ENCODE measurements at places on chromosomes 16 and 17.

DNA sequence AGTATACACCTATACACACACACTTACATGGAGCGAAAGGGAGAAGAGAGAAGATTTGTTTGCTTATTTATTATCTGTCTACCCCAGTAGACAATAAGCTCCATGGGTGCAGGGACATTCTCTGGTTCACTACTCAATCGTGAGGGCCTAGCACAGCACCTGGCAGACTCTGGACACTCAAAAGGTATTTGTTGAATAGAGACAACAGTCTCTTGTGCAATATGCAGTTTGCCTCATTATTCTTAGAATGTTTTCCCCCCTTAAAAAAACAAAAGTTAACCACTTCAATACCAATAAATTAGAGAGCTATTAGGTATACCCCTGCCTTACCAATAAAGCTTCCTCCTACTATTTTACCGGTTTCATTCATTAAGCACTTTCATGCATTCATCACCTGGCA lies 2.0 kb downstream of the AKAP10 start:
- no peak for DNase-seq

- no peak for DNase-seq
These were observed 10.5 kb downstream of the EMC8 start for GRCh38 chr16:85788819-85789218.

DNA sequence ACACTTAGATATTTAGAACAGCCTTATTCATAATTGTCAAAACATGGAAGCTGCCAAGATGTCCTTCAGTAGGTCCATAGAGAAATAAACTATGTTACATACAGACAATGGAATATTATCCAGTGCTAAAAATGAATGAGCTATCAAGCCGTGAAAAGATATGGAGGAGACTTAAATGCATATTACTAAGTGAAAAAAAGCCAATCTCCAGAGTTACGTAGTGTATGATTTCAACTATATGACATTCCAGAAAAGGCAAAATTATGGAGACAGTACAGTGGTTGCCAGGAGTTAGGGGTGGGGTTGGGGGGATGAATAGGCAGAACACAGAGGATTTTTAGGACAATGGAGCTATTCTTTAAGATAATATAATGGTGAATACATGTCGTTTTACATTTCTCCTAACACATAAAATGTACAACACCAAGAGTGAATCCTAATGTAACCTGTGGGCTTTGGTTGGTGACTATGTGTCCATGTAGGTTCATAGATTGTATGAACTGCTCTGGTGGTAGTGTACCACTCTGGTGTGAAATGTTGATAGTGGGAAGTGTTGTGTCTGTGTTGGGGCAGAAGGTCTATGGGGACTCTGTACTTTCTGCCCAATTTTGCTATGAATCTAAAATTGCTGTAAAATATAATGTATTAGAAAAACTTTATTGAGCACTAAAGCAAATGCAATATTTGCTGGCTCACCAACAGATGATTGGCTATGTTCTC lies 122.6 kb downstream of the USP22 start:
- no peak for DNase-seq

GRCh38 chr16:3021449-3022207 lies 1.5 kb downstream of the TNFRSF12A start:
- DNase-seq, result peak; percentile 70

DNA sequence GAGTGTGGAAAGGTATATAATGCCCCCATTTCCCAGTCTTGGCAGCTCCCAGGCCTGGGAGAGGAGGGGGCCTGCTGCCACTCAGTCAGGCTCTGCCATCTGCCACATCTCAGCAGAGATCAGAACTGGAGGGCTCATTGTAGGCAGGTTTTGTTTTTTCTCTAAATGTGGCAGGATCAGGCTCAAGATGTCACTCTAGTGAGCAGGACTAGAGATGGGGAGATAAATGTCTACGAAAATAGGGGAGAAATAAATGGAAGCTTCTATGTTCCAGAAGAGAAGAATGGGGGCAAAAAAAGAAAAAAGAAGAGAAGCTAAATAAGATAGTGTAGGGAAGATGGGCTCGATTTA lies 13.9 kb downstream of the NXPH3 start:
- no peak for DNase-seq

DNA sequence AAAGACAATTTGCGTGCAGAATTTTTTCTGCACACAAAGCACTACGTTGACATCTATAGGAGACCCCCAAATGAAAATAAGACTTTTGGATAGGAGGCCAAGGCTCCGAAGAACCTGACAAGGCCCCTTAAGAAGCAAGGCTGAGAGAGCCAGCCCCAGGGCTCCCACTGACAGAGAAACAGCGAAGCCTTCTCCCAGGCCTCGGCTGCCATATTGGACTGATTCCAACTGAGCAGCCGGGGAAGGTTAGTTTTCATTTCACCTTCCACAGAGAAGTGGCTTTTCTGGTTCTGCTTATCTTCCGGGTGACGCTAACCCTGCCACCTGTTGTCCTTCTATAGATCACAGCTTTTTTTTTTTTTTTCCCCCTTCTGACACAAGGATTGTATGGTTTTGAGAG lies 356.7 kb downstream of the SOX9 start:
- DNase-seq, result no peak

GRCh38 chr17:83116783-83117555 lies 37.6 kb downstream of the METRNL start:
- DNase-seq, result no peak

- DNase-seq, result no peak
These were observed 27.6 kb upstream of the C1QTNF8 start for GRCh38 chr16:1123525-1124230.

GRCh38 chr16:57137566-57138273 lies 45.3 kb downstream of the CPNE2 start:
- no peak for DNase-seq

DNA sequence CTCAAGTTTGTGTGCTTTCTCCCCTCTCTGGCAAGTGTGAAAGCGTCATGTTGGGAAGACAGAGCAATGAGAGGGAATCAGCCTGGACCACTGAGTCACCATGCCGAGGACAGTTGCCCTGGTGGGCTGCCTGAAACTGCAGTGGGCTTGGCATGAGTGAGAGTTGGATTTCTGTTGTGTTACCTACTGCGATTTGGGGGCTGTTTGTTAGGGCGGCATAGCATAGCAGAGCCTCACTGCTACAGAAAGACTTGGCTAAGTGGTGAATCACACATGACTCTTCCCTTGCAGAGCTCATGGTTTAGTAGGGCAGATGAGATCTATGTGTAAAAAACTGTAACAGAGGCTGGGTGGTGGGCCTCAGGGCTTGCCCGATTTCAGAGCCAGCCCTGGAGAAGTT lies 324.6 kb downstream of the C16orf95 start:
- no peak for DNase-seq

GRCh38 chr16:19601083-19601976 lies 45.8 kb downstream of the VPS35L start:
- DNase-seq, result peak; percentile 60

DNA sequence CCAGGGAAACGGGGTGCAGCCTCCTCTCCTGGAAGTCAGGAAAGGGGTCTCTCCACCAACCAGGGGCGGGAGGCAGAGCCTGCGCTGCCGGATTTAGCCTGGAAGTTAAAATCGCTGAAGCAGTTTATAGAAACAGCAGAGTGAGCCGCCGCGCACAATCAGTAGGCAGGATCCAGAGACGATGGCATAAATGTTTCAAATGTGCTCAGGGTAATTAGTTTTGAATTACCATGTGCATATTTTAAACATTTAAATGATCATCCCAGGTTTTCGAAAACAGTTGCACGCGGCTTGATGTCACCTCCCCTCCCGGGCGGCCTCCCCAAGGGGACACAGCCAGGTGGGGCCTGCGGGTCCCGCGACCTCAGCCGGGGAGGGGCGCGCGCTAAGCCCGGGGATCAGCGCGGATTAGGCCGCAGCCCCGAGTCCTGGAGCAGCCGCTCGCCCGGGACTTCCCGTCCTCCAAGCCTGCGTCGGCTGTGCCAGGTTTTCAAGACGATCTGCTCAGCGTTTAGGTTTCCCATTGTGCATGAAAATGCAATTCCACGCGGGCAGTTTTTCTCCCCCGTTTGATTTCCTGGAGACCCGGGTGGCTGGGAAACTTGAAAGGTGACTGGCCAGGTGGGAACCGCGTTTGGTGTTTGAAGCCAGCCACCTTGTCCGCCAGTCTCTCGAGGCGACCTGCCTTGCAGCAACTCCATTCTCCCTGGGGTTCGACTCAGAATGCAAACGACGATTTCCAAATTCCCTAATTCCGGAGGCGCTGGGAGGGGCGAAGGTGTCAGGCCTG lies 78.3 kb downstream of the RPA1 start:
- DNase-seq, result peak; percentile 31

GRCh38 chr16:81582655-81583441 lies 138.2 kb downstream of the CMIP start:
- DNase-seq, result no peak

DNA sequence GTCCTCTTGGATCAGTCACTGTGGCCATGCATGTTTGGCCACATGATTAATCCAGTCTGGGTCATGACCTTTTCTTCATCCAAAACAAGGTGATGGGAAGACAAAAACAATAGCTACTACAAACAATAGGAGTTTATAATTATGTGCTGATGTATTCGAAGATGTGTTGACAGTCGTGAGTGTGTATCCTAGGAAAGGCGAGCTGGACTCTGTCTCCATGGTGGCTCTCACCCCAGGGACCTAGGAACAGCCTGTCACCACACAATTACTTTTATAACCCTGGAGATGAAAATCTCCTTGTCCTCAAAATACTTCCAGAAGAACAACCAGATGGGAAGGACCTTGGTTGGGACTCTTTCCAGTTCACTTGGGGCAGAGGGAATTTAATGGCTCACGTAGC lies 9.8 kb upstream of the PLK1 start:
- no peak for DNase-seq

DNA sequence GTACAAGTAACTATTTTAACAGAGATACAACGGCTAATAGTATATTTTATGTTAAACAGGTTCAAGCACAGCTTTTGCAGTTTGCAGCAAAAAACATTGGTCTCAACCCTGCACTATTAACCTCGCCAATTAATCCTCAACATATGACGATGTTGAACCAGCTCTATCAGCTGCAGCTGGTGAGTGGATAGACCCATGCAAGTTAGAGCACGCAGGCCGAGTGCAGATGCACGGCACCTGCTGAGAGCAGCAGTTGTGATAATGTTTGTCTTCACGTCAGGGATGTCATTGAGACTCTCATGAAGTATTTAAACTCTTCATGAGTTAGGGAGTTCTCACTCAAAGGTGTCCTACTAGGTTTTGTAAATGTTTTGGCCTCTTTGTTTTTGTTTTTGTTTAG lies 45.6 kb downstream of the TMC6 start:
- no peak for DNase-seq

- DNase-seq, result no peak
These were observed 28.1 kb downstream of the GRIN2C start for GRCh38 chr17:74831444-74832146.

- no peak for DNase-seq
These were observed 229.7 kb upstream of the RPL38 start for GRCh38 chr17:73973586-73974409.

- peak; percentile 7 for DNase-seq
These were observed 24.0 kb downstream of the TNRC6A start for GRCh38 chr16:24753437-24753836.

DNA sequence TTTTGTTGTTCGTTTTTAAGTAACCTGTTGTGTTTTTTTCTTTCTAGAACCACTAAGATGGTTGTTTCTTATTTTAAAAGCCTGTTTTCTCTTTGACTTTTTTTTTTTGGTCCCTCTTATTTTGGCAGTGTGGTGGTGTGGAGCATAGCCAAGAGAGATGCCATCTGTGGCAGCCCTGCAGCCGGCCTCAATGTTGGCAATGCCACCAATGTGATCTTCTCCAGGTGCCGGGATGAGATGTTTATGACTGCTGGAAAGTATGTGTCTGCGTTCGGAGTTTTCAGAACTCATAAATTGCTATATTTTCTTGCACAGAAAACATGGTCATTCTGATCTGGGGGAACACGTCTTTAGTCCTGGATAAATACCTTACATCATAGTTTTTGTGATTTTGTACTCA lies 17.6 kb downstream of the CFAP52 start:
- no peak for DNase-seq

DNA sequence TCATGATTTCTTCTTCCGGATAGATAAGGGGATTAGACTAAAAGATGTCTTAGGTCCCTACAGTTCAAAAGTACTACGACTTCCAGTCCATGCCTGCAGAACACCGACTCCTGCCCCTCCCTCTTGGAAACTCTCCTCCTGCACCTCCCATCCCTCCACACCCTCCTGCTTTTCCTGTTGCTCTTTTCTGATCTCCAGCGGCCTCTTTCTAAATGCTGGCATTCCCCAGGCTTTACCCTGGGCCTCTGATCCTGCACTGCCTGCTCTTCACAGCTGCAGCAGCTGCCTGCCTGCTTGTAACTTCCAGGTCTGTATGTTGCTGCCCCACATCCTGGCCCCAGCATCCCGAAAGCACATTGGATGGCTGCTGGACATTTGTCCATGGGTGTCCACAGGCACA lies 154.2 kb downstream of the KCNJ12 start:
- no peak for DNase-seq

DNA sequence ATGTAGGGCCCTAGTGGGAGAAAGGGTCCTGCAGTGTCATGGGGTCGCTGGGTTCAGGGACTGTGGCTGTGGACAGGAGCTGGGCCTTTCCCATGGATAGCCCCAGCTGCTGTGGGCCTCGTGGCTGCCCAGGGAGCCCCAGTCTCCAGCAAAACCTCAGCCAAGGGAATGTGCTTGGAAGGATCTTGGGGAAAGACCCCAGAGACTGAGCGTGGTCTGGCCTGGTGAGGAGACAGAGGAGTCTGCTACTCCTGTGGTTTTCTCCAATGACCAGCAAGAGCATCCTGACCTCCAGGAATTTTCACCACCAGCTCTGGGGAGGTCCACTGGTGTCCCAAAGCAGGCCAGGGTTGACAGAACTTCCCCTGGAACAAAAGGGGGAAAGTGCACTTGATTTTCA lies 42.3 kb downstream of the RNF112 start:
- DNase-seq, result no peak

- DNase-seq, result no peak
These were observed 38.1 kb downstream of the CMC2 start for GRCh38 chr16:80968386-80969113.

- DNase-seq, result no peak
These were observed 350.2 kb downstream of the KIF2B start for GRCh38 chr17:54172985-54173316.

DNA sequence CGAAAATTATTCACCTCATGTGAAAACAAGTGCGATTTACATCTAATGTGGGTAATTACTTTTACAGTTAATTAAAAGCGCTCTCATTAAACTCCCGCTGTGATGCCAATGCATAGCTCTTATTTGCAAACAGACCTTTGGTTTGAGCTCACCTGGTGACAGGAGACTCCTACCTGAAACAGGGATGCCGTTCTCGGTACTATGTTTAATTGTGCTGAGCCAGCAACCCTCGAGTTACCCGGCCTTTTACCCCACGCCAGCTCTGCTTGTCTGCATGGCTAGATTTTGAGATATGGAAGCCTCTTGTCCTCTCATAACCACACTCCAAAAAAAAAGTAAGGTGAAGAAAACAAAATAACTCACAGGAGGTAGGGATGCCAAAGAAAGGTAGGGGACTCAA lies 690.4 kb upstream of the RBFOX1 start:
- DNase-seq, result peak; percentile 7

DNA sequence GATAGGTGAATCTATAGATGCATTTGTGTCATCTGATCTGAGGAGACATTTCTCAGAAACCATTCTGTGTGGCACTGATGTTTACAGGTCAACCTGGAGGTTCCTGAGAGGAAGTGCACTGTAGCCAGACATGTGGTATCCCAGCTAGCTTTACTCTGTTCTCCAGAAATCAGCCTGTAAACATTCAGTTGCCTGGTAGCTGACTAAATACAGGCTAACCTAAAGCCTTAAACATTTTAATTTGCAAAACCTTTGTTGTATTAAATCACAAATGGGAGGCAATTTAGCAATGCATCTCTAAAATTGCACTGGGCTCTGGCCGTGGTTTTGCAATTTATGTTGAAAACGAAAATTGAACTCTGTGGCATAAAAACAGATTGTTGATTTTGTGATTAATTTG lies 207.6 kb downstream of the FTO start:
- DNase-seq, result no peak

GRCh38 chr16:8928467-8928957 lies 35.2 kb downstream of the USP7 start:
- no peak for DNase-seq

All from NCI-H526 (cell line).